ENCODE measurements at places on chromosomes 2 and 18.

GRCh38 chr2:88095022-88095421 lies 27.4 kb downstream of the SMYD1 start:
- DNase-seq: no peak

DNA sequence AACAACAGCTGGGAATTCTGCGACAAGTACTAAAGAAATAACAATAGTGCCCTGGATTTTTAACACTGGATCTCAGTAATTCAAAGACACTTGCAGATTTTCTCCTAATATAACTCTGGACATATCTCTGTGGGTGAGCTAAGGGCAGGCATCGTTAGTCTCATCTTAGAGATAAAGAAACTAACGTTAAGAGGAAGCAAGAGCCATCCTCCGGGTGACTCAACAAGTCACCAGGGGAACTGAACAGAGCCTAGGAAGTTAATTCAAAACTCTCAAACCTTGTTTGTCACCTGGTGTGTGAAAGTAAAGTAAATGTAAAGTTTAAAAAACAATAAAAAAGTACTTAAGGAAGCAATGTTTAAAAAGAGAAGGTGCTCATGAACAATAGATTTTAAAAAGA lies 41.6 kb upstream of the NRP2 start:
- DNase-seq: no peak

- no peak for DNase-seq
These were observed 198.2 kb downstream of the NCKAP5 start for GRCh38 chr2:133369901-133370658.

DNA sequence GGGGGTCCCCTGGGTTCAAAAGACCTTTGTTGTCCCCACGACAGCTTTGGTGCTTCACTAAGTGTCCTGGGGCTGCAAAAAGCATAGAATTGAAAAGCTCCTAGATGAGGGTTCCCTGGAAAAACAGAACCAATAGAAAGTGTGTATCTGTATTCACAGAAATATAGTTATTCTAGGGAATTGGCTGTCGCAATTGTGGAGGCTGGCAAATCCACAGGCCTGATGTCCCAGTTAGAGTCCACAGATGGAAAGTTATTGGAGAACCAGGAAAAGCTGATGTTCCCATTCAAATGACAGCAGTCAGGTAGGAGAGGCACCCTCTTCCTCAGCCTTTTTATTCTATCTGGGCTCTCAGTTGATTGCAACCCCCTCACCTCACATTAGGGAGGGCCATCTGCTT lies 65.5 kb downstream of the LONRF2 start:
- DNase-seq: no peak

GRCh38 chr2:29655391-29656086 lies 265.8 kb downstream of the ALK start:
- no peak for DNase-seq

GRCh38 chr2:1605102-1606045 lies 138.9 kb downstream of the PXDN start:
- DNase-seq: no peak

GRCh38 chr2:187982668-187983067 lies 309.0 kb upstream of the GULP1 start:
- DNase-seq: no peak

DNA sequence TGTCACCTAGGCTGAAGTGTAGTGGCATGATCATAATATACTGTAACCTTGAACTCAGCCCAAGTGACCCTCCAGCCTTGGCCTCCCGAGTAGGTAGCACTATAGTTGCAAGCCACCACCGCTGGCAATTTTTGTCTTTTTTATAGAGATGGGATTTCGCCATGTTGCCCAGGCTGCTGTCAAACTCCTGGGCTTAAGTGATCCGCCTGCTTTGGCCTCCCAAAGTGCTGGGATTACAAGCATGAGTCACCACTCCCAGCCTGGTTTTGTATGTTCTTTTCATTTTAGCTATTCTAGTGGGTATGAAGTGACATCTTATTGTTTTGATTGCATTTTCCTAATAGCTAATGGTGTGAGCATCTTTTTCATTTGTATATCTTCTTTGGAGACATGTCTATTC lies 11.3 kb upstream of the EXOC6B start:
- no peak for DNase-seq

GRCh38 chr2:28209864-28210263 lies 182.8 kb upstream of the FOSL2 start:
- no peak for DNase-seq

Measured in hippocampal formation (tissue), 2 donors.